ENCODE measurements at places on chromosomes 7 and 10.

DNA sequence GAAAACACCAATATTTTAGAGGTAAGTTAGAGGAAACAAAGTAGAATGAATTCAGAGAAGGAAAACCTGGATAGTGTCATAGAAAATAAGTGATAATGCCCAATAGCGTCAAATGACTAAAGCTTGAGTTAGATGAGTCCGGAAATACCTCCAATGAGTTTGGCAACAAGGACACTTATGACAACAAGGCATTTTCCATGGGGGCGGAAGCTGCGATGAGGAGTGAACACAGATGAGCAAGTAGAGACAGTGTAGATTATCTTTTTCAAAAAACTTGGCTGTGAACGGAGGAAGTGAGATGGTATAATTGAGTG is 383 bp upstream of the R3HCC1L start:
- no peak for DNase-seq

DNA sequence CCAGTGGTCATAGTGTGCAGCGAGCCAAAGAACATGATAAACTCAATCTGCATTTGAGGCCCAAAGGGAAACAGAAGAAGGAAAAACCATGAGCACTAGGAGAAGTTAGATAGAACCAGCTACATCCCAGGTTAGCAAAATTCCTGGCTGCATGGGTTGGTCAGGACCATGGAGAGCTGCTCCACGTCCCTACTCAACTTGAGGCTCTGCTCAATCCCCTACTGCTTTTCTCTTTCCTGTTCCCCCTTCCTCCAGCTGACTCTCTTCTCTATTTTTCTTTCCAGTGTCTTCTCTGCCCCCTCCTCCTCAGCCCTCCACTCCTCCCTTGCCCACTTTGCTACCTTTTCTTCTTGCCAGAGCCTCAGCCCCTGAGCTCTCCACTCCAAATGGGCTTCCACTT is 21.9 kb upstream of the VSIR start:
- no peak for DNase-seq

GRCh38 chr10:5512331-5512730 is 12.4 kb upstream of the CALML3 start:
- DNase-seq = no peak

- no peak for DNase-seq
Measured at GRCh38 chr7:116449950-116450349, 49.6 kb upstream of the CAV2 start.

DNA sequence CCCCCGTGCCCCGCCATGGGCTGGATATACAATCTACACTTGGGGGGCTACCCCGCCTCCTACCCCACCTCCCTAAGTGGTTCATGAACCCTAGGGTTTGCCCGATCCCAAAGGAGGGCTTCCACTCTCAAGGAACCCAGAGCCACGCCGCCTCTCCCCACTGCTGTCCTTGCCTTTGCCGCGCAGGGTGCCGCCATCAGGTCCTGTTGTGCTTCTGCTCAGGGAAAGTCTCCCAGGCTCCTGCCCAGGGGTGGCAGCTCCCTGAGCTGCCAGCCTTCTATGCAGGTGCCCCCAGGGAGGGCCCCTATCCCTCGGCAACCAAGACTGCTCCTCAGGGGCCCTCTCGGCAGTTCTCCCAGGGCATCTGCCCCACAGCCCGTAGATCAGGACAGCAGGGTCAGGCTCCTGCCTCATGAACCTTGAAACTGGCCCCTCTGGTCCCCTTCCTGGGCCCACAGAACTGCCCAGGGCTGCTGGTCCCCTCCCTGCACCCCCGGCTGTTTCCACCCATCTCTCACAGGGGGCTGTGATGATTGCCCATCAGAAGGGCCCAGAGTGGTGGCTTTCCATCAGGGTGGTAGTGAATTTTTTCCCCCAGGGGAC is 13.0 kb upstream of the PCBD1 start:
- DNase-seq = no peak

GRCh38 chr7:135207406-135208101 is 3.8 kb downstream of the WDR91 start:
- DNase-seq = no peak

GRCh38 chr7:151660141-151660540 is 140.4 kb upstream of the RHEB start:
- DNase-seq = no peak

DNA sequence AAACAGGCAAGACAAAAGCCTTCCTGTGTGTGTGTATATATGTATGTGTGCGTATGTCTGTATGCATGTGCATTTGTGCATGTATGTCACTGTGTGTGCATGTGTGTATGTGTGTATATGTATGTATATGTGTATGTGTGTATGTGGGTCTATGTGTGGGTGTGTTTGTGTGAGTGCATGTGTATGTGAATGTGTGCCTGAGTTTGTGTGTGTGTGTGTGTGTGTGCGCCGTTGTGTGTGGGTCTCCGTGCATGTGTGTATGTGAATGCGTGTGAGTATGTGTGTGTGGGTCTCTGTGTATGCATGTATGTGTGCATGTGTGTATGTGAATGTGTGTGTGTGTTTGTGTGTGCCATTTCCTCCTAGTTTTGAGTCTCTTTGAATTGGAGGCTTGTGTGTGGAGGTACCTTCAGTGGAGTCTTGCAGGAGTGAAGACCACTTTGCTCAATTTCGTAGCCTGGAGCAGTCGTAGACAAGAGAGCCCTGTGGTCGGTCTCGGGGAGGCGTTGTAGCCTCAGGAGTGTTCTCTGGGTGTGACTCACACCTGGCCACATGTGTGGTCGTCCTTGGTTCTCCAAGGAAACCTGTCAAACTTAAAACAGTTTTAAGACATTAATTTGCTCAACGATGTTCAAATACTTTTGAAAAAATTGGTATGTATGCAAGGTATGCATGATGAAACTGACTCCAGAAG is 28.1 kb downstream of the INPP5A start:
- DNase-seq = no peak

- no peak for DNase-seq
Measured at GRCh38 chr10:30055226-30055662, 4.1 kb downstream of the JCAD start.

- DNase-seq = no peak
Measured at GRCh38 chr10:13758756-13759155, 172.0 kb downstream of the PRPF18 start.

GRCh38 chr7:46169384-46169755 is 248.3 kb upstream of the IGFBP3 start:
- DNase-seq = no peak

GRCh38 chr10:95474228-95475002 is 86.8 kb downstream of the SORBS1 start:
- DNase-seq = no peak
